ENCODE measurements at places on chromosomes 4 and X.

DNA sequence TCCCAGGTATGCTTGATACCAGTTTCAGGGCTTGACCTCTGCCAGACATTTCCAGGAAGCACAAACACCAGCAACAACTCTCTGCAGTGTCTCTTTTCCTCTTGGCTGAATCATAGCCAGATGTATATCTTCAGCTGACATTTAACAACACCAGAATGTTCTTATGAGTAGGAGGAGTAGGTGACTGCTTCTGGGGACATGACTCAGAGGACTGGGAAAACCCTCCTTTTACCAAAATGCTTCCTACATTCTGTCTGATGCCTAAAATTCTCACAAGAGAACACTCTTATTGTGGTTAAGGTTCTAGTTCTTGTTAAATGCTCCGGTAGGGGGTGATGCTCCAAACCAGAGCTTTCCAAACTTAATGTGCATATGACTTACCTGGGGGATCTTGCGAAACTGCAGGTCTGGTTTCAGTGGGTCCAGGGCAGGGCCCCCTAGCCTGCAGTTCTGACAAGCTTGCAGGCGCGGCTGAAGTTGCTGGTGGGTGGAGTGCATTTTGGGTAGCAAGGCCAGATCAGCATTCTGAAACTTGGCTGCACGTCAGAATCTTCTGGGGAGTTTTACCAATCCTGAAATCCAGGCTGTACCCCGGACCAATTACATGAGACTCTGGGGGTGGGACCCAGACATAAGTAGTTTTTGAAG, 329.3 kb upstream of the RPS6KA3 start:
- no peak for DNase-seq

DNA sequence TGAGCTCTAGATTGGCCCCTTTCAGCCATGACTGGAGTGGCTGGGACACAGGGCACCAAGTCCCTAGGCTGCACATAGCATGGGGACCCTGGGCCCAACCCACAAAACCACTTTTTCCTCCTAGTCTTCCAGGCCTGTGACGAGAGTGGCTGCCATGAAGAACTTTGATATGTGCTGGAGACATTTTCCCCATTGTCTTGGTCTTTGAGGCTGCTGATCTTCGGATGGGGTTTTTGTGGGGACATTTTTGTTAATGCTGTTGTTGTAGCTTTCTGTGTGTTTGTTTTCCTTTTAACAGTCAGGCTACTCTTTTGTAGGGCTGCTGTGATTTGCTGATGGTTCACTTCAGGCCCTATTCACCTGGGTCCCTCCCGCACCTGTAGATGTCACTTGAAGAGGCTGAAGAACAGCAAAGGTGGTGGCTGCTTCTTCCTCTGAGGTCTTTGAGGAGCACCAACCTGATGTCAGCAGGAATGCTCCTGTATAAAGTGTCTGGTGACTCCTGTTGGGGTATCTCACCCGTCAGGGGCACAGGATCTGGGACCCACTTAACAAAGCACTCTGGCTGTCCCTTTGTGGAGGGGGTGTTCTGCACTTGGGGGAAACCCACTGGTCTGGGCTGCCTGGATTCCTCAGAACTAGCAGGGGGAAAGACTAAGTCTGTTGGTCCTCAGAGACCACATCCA, 49.6 kb upstream of the GRID2 start:
- no peak for DNase-seq

GRCh38 chr4:179634862-179635261, 2192.6 kb upstream of the AGA start:
- DNase-seq = no peak

DNA sequence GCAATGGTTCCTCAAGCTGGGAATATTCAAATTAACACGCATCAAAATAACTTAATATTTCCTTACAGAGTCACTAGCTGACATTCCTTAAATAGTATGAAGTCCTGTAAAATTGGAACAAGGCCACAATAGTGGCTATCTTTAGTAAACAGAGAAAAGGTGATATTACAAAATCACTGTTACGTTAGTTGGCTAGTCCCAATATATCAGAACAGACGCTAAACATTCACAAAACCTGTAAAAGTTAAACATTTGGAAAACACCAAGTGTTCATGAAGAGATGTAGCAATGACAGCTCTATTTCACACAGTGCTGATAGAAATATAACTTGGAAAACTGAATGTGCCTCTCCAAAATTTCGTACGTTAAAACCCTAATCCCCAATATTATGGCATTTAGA, 61.0 kb upstream of the FAM47C start:
- DNase-seq = no peak

GRCh38 chr4:41241919-41242318, 14.8 kb upstream of the UCHL1 start:
- no peak for DNase-seq

DNA sequence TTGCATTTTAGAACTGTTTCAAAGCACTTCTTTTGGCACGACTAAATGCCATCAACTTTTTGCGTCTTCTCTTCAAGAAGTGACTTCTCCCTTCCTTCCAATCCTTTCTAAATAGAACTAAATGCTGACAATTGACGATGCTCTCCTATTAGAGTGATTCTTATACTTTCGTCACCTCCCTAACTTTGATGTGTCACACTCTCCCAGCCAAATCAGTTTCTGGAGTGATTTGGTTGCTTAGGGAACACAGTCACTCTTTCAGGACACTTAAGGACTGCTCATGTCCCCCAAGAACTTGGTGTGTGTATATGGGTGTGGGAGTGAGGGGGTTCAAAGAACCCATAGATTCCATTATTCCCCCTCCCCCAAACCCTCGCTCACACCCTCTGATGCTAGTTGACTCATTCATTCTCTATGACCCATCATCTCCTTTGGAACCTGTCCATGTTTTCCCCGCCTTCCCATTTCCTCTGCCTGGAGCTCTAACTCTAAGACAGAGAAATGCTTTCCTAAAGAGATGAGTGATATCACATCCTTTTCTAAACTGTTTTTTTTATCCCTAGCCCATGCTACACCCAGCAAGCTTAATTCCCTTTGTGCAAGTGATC, 26.8 kb upstream of the AREG start:
- no peak for DNase-seq

GRCh38 chrX:23840674-23841073, 57.7 kb downstream of the SAT1 start:
- no peak for DNase-seq

DNA sequence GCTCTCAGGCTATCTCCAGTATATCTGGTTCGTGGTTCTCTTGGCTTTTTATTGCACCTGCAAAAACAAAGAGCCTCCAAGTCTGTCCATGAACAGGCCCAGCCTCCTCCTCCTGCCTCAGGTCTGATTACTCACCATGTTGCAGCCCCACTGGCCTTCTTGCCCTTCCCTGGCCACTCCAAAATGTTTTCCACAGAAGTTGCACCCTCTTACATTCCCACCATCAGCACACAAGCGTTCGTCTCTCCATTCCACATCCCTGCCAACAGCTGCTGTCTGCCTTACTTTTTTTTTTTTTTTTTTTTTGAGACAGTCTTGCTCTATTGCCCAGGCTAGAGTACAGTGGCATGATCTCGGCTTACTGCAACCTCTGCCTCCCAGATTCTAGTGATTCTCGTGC, 86.7 kb downstream of the RFC1 start:
- no peak for DNase-seq

DNA sequence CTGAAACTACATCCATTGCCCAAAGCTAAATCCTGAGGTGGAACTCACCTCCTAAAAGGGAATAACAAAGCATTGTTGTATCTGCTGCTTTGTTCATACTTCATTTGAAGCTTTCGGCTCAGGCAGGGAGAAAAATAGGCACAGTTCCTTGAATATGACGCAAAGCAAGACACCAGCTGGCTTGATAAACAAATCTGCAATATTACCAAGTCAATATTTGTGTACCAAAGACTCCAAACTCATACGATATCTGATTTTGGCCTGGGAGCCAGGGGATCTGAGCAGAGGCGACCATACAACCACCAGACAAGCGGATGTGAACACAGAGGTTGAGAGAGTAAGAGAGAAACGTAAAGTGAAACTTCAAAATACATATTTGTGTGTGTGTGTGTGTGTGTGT, 34.8 kb upstream of the RAP1GDS1 start:
- DNase-seq = no peak

- DNase-seq = no peak
These were observed 20.1 kb upstream of the FRMPD4 start for GRCh38 chrX:12118134-12118533.

DNA sequence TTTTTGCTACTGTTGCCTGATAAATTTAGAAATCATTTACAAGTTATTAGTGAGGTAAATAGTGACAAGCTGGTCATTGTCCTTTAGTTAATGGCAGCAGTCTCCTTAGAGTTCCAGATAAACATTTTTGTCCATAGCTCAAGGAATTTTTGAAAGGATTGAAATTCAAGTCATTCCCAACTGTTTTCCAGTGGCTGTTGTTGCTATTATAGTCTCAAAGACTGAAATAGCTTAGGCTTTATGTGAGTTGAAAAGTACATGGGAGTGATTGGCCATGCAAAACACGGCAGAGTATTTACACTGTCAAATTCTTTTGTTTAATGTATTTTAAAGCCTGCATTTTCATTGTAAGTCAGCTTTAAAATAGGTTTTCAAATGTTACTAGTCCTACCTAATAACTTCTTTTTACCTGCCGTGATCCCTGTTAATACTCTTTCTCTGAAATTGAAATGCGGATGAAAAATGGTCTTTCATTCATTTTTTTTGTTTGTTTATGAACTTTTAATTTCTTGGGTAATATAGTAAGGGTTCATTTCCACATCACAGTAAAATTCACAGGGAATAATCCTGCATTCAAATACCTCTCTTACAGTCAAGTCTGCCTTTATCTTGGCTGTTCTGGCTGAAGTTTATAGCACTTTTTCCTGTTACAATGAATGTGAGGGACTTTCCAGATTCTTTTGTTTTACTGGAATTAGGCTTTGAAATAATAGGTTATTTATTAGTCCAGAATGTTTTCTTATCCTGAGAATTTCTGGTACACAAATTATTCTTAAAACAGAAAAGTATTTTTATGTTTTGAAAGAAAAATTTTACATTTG, 85.1 kb downstream of the PDLIM5 start:
- DNase-seq = no peak

- DNase-seq = no peak
These were observed 26.1 kb upstream of the PRDM8 start for GRCh38 chr4:80171251-80171650.

DNA sequence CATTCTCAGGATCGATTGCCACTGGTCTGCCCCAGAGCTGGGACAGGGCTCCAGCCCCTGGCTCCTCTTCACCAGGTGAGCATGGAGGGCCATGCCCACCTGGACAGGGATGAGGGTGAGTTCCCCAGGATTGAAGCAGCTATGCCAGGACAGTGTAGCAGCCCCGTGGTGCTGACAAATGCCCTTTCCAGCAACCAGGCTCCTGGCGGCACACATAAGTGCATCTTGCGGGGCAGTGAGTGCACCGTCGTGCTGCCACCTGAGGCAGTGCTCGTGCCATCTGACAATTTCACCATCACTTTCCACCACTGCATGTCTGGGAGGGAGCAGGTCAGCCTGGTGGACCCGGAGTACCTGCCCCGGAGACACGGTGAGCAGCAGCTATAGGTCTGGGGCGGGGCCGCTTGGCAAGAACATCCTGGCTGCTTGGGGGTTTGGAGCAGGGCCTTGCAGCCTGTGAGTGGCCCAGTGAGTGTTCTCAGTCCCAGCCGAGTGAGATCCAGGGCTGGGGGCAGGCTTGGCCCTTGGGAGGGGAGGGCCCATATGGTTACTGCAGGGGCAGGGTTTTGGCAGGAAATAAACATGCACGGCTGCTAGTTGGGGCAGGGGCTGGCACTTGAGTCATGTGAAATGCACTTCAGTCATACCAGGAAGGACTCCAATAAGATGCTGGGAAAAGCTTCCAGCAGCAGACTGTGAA, 6.1 kb downstream of the IL9R start:
- no peak for DNase-seq

- DNase-seq = no peak
These were observed 27.2 kb downstream of the TACR3 start for GRCh38 chr4:103692615-103693014.

GRCh38 chrX:153993079-153993478, 20.5 kb downstream of the TMEM187 start:
- DNase-seq = no peak

GRCh38 chrX:139559383-139560042, 29.0 kb downstream of the F9 start:
- no peak for DNase-seq

- no peak for DNase-seq
These were observed 4.8 kb downstream of the FLNA start for GRCh38 chrX:154369449-154370299.

DNA sequence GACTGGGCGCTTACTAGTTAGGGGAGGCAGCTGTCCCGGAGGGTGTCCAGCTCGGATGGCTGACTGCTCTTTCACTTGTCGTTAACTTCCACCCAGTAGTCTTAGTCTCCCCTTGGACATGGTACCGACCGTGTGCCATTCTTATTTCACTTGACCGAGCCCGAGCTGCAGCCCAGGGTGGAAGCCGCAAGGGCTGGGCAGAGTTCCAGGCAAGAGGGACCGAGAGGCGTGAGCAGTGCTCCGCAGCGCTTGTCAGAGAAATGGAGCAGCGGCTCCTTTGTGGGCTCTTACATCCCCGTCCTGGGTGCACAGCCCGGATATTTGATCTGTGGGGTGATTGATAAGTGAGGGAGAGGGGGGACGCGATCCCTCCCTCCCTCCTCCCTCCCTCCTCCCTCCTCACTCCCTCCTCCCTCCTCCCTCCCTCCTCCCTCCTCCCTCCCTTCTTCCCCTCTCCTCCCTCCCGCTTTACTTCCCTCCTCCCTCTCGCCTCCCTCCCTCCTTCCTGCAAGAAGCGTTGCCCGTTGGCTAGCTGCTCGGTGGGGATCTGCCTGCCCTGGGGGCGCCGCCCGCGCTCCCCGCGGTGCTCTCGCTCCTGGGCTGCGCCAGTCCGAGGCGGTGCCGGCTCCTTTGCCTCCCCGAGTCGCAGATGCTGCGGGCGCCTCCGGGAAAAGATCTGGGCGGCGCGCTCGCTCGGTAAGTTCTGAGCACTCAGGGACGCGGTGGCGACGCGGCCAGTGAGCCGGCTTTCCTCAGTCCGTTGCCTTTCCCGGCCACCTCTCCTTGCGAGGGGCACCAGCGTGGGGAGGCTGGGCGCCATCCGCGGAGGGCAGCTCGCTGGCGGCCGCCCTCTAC, at the start of gene SLITRK2:
Gene SLITRK2, plus strand, starts transcription at position 499 of the 855 bp plus-strand sequence. CDS start 4,597 bp downstream, outside the sequence.
- no peak for DNase-seq

GRCh38 chr4:98262431-98262830, 1.2 kb downstream of the RAP1GDS1 start:
- DNase-seq = no peak

GRCh38 chrX:138191998-138192397, 519.5 kb downstream of the FGF13 start:
- no peak for DNase-seq

DNA sequence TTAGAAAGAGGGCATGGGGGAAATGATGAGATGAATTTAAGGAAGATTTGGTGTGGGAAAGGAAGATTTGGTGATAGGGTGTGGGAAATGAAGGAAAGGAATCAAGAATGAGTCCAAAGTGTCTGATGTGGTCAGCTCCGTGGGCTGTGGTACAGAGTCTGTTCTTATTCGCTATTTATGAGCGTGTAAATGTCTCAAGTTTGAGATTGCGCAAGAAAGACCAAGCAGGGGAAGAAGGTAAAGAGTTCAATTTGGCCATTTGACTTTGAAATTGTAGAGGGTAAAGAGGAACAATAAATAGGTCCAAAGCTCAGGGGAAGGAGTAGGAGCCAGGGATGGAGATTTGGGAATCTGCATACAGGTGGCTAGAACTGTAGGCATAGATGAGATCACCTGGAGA, 11.3 kb upstream of the SMS start:
- no peak for DNase-seq

GRCh38 chr4:36692586-36692985, 411.2 kb downstream of the DTHD1 start:
- DNase-seq = no peak

GRCh38 chr4:86235549-86235948, 124.3 kb downstream of the MAPK10 start:
- DNase-seq = no peak
